Foreskin keratinocyte (primary cell): ENCODE measurements at places on chromosomes 3 and 15. TPM values are rescaled to one million over a fixed set of nuclear protein-coding genes. Genes with fewer than 3 reads are reported as not detected.

GRCh38 chr3:43074901-43075689 lies 30.8 kb downstream of the POMGNT2 start:
- no peak for DNase-seq

Gene TSC22D2
- polyA plus RNA-seq, result 7.2 and 9.4 TPM in 2 replicates

- no peak for DNase-seq
Measured at GRCh38 chr15:37077623-37078351, 22.6 kb downstream of the MEIS2 start.

- no peak for DNase-seq
Measured at GRCh38 chr3:33237439-33237838, 18.8 kb upstream of the SUSD5 start.

DNA sequence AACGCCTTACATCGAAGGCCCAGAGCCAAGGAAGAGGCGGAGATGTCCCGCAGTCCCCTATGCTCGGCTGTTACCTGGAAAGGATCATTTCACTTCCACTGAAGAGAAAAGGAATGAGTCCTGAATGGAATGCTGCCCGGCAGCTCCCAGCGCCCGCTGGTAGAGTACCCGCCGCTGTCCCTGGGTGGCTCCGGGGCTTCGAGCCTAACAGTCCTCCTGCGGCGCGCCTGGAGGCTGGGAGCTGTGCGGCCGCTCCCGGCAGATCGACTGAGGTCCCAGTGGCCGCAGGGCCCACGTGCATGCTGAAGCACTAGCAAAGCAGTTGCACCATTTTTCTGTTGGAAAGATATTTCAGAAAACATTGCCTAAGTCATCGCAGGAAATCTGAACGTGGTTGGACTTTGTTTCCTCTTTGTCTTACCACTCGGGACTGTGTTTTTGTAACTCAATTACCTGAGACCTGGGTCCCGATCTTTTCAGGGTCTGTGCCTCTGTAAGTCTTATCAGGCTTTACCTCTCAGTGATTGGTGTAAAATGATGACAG lies 984 bp downstream of the RNU6-1 start:
- DNase-seq, result no peak

Gene ATP8B4
- not detected in 2 replicates for polyA plus RNA-seq

GRCh38 chr3:82942041-82942440 lies 1180.6 kb upstream of the GBE1 start:
- peak; percentile 3 for DNase-seq

- no peak for DNase-seq
Measured at GRCh38 chr3:117565777-117566176, 856.2 kb downstream of the TUSC7 start.
